ENCODE measurements at places on chromosomes 11 and 22.

DNA sequence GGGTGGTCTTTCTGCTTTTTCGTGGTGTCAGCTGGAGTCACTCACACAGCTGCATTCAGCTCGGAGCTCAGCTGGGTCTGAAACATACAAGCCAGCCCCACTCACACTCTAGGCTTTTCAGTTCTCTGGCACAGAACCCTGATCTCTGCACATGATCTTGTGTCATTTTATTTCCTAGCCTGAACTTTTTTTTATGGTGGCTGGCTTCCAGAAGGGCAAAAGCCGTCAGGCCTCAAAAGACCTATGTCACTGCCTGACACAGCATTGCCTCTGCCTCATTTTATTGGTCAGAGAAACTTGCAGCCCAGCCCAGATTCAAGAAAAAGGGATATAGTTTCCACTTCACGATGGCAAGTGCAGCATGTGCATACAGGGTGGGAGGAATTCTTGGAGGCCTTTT lies 117.8 kb downstream of the NTM start:
- no peak for DNase-seq

DNA sequence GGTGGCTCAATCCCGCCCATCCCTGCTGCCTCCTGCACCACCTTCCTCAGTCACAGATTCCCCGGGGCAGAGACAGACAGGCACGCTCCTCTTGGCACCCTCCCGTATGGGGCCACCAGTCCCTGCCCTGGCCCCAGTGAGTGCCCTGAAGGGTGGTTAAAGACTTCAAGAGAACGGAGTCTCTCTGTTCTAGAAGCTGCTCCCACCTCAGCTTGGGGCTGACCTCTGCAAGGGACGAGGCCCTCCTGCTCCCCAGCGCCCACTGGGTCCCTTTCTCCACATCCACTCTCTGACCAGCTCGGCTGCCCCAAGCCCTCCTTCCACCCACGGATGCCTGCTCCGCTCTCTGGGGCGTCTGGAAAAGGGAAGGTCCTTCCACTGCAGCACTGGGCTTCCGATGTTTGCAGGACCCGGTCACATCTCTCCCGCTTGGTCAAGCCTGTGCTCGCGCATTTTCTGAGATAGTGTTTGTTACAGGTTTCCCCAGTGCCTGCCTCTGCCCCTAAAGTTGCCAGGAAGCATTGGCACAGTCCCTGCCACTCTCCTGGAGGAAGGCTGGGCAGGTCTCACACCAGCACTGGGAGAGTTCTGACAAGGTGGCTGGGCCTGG lies 1487.9 kb downstream of the TBC1D22A start:
- DNase-seq = no peak

DNA sequence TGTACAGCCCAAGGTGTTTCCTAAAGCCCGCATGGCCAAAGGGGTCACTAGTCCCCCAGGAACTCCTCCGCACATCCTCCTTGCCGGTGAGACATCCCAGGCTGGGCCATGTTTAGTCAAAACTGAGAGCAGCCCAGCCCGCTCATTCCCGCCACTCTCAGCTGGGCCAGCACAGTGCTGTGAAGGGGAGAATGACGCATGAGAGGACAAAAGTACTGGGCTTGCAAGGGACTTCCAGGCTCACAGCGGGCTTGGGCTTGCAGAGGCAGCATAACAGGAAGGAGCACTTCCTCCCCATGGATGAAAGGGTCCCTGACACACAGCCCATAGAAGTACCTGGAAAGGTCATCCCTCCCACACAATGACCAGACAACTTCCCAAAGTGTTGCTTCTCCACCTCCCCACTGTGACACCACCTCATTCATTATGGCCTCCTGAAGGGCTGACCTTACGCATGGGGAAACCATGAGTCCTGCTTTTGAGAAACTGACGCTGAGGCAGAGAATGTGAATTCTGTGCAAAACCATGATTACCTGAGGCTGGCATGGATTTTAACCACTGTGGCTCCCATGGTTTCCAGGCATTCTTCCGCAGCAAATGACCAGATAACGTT lies 19.1 kb downstream of the ETS1 start:
- no peak for DNase-seq

GRCh38 chr11:86738568-86738967 lies 61.8 kb upstream of the PRSS23 start:
- no peak for DNase-seq

GRCh38 chr11:532527-532985 lies 2.8 kb downstream of the HRAS start:
- no peak for DNase-seq

DNA sequence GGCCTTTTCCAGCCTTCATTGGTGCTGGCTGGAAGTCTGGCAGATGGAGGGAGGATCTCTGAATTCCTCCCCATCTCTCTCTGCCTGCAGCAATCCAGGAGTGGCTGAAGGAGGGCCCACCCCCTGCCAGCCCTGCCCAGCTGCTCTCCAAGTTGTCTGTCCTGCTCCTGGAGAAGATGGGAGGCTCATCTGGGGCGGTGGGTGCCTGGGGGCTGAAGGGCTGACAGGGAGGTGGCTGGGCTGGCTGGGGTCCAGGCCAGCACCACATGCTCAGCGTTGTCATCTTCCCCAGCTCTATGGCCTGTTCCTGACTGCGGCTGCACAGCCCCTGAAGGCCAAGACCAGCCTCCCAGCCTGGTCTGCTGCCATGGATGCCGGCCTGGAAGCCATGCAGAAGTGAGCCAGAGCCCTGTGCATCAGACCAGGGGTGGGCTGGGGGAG lies 12.2 kb downstream of the TKFC start:
- DNase-seq = no peak

DNA sequence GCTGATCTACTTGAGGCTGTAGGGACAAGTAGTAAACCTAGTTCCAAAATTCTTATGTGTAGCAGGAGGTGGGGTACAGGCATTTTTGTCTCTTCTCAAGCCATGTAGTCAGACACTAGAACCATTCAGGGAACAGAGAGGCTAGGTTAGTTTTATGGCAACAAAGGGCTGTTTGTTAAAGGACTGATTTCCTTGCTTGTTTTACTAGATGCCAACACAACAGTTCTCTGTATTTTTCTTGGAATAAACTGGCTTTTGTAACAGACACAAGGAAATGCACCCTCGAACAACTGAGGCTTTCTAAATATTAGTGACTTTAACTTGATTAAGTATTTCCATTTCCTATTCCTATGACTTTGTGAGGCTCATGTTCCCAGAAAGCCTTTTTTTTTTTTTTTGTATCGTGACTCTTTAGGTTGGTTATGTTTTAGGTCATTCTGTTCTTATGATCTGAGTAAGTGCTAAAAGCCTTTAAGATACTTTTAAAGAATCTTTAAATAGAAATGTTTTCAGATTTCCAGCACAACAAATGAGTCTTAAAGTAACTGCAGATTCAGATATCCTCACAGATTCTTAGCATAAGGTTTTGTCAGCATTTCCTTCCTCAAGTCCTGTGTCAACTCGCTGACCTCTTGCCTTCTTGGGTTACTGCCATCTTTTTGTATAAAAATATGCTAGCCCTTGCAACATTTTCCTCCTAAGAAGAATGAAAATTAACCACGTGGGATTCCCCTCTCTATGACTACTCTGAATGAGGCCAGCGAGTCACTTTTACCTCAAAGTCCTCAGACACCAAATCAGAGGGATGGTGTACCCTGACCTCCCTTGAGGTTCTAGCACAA lies 92.5 kb downstream of the CCDC83 start:
- peak; percentile 23 for DNase-seq

- DNase-seq = no peak
These were observed 44.3 kb downstream of the POLD3 start for GRCh38 chr11:74636630-74637184.

DNA sequence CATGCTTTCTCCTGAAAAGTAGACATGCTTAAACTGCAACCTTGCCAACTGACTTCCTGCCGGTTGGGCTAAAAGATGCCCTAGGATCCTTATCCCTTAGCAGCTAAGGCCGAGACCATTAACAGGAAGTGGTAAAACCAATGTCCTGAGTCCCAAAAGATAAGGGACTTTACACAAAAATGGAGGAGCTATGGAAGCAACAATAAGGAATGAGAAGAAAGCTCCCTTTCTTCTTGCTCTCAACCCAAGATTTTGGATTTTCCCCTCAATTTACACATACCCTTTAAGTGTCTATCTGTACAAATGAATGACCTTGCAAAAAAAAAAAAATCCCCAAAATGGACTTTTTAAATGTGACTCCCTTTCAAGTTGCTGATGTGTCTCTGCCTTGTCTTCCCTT lies 11.1 kb downstream of the MRPL17 start:
- DNase-seq = no peak

- no peak for DNase-seq
These were observed 429 bp downstream of the PGGHG start for GRCh38 chr11:289398-289711.

GRCh38 chr11:67510023-67510345 lies 2.0 kb upstream of the CDK2AP2 start:
- no peak for DNase-seq

GRCh38 chr22:41920271-41920976 lies 5.5 kb upstream of the SHISA8 start:
- DNase-seq = no peak

- DNase-seq = no peak
These were observed 6.6 kb upstream of the FIBIN start for GRCh38 chr11:26987272-26987671.

GRCh38 chr11:86058360-86058759 lies 10.5 kb downstream of the PICALM start:
- no peak for DNase-seq

GRCh38 chr11:114263513-114264170 lies 32.6 kb upstream of the NNMT start:
- DNase-seq = no peak

GRCh38 chr22:49170053-49170452 lies 657.6 kb downstream of the BRD1 start:
- DNase-seq = no peak

- no peak for DNase-seq
These were observed 36.1 kb downstream of the TTC12 start for GRCh38 chr11:113350336-113351067.

GRCh38 chr11:1520663-1521267 lies 34.2 kb upstream of the MOB2 start:
- no peak for DNase-seq

- DNase-seq = no peak
These were observed 74.3 kb upstream of the ADORA2A start for GRCh38 chr22:24353121-24353520.

- no peak for DNase-seq
These were observed 664.5 kb downstream of the KCNA4 start for GRCh38 chr11:29352273-29352795.

- peak; percentile 12 for DNase-seq
These were observed 808 bp upstream of the MSANTD2 start for GRCh38 chr11:124801014-124801413.

DNA sequence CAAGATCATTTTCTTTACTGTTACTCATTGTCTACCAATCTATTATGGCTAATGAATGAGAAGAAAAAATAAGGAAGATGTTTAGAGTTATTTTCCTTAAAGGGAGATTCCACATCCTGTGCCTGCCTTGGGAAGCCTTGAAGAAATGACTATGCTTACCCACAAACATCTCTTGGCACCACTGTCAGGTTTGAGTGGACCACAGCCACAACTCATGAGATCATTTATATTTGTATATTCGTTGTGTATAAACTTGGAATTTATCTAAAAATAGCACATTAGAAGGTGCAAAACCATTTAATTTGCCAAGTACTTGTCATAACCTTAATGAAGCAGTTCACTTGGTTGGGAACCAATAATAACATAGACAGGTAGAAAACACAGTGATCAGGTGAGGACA lies 740.8 kb downstream of the DLG2 start:
- no peak for DNase-seq

GRCh38 chr11:33222052-33222750 lies 35.0 kb upstream of the HIPK3 start:
- no peak for DNase-seq

DNA sequence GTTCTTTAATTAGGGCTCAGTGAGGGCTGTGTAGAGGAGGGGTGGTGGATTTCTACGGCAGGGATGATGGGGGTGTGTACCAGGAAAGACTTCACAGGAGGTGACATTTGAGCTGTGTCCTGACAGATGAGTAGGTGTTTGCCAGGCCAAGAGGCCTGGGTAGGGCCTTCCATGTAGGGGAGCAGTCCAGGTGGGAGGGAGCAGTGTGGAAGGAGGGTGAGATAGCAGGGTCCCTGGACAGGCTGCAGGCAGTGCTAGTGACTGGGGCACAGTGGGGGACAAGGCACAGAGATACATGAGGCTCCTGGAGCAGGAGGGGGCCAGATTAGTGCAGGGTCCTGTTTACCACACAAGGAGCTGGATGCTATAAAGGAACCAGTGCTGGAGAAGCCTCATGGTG lies 147.9 kb upstream of the CADM1 start:
- no peak for DNase-seq

- DNase-seq = no peak
These were observed 36.0 kb upstream of the PICK1 start for GRCh38 chr22:38021206-38021605.

- DNase-seq = no peak
These were observed 277.2 kb upstream of the PLET1 start for GRCh38 chr11:112537846-112538330.

- DNase-seq = no peak
These were observed 46.7 kb upstream of the SCUBE2 start for GRCh38 chr11:9138133-9138453.

- DNase-seq = no peak
These were observed 113.6 kb downstream of the MICAL2 start for GRCh38 chr11:12223771-12224536.

GRCh38 chr11:73402834-73403185 lies 26.6 kb downstream of the RELT start:
- DNase-seq = no peak

DNA sequence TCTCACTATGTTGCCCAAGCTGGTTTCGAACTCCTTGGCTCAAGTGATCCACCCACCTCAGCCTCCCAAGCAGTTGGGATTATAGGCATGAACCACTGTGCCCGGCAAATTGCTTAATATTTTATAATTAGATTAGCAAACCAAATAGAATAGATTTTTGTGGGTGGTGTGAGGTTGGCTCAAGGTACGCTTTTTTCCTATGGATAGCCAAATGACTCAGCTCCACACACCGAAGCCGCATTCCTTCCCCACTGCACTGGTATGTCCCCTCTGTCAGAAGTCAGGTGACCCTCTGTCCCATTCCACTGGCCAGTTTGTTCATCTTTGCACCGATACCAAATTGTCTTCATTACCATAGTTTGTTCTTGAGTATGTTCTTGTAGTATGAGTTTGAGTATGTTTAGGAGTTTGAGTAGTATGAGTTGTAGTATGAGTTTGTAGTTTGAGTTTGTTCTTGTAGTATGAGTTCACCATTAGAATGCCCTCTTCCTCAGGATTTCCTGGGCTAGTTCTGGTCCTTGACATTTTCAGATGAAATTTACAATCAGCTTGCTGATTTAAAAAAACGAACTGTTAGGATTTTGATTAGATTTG lies 19.4 kb downstream of the SUSD2 start:
- no peak for DNase-seq

DNA sequence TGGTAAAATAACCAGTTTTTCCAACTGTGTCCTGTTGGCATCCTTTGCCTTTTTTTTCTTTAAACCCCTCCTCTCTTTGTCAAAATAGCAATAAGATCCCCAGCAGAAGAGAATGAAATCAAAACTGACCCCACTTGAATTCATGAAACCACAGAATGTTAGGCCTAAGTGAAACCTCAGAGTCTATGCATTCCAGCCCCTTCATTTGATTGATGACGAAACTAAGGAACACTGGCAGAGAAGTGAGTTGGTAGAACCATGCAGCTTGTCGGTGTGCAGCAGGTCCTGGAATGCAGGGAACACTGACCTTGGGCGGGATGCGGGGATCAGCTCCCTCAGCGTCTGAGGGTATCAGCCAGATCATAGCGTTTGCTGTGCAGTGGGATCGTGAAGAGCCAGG lies 57.5 kb downstream of the GRK3 start:
- DNase-seq = no peak
